ENCODE measurements at places on chromosomes 5 and 9.
A peak's percentile ranks its signal among the peaks of the same experiment; 100 is the strongest.

DNA sequence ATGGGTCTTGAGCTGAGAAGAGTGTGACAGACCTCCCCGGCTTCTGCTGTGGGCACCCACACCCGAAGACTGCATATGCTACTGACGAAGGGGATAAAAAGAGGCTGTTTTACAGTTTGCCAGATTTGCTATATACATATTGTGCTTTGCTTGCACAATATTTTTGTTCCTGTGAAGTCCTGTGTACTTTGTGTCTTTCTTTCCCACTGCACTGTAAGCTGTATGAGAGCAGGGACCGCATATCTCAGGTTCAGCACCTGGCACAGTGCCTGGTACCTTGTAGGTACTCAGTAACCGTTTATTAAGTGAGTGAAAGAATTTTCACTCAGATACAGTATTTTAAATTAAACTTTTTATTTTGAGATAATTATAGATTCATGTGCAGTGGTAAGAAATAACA lies 8.2 kb upstream of the GARNL3 start:
- no peak for DNase-seq

DNA sequence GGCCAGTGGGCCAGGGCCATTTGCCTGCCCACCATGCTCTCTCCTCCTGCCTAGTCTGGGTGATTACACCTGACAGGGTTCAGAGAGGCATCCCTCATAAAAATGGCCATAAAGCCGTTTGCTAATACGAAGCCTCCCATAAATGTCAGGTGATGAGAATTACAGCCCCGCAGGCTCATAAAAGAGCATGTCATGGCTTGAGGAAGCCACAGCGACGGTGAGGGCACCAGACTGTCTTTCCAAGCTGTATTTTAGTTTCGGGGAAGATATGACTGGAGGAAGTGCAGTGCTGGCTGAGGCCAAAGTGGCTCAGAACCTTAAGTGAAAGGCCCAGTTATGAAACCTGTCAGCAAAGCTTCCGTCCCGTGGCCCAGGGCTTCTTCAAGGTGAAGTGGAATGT lies 18.5 kb upstream of the TCERG1 start:
- DNase-seq: no peak

- no peak for DNase-seq
These were observed 4.4 kb downstream of the RIMOC1 start for GRCh38 chr5:41908374-41909079.

GRCh38 chr5:168810641-168811040 lies 231.5 kb upstream of the PANK3 start:
- DNase-seq: no peak

GRCh38 chr9:114384341-114384740 lies 3.4 kb downstream of the AKNA start:
- DNase-seq: no peak

DNA sequence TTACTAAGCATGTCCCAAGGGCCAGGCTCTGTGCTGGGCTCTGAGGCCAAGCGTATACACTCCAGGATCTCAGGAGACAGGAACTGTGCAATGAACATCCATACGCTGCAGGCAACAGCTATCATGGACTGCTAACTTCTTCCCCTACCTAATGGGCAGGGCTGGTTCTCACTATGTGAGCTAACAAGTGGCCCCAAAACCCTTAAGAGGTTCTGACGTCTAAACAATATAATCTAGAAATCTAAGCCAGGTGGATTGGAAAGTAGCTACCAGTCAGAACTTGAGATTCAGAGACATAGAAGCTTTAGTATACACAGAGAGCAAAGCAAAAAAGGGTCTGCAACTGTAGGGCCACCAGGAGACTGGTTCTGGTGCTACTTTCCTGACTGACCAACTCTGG lies 27.6 kb downstream of the ABCA1 start:
- DNase-seq: no peak

DNA sequence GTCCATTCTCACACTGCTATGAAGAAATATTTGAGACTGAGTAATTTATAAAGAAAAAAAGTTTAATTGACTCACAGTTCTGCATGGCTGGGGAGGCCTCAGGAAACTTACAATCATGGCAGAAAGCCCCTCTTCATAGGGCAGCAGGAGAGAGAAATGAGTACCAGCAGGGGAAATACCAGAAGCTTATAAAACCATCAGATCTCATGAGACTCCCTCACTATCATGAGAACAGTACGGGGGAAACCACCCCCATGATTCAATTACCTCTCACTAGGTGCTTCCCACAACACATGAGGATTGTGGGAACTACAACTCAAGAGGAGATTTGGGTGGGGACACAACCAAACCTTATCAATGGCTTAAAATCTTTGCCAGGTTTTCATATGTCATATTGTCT lies 20.3 kb upstream of the TENT4A start:
- DNase-seq: no peak

- no peak for DNase-seq
These were observed 26.6 kb upstream of the PIP5K1B start for GRCh38 chr9:68678430-68678829.

- DNase-seq: no peak
These were observed 2141.6 kb upstream of the C9orf72 start for GRCh38 chr9:29714860-29715259.

DNA sequence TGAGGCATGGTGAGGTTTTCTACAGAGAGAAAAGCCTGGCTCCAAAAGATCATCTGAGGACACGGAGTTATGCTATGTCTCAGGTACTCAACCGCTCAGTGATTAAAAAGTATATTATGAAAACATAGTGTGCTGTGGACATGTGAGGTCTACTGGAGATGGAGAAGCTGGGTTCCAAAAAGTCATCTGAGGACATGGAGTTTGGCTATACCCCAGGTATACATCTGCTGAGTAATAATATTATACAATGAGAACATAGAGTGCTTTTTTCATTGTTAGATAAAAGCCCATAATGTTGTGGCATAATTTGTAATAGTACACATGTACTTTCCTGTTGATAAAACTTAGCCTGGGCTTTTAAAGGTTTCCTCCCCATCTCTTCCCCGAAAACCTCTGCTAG lies 70.7 kb upstream of the SHISAL2B start:
- DNase-seq: no peak

DNA sequence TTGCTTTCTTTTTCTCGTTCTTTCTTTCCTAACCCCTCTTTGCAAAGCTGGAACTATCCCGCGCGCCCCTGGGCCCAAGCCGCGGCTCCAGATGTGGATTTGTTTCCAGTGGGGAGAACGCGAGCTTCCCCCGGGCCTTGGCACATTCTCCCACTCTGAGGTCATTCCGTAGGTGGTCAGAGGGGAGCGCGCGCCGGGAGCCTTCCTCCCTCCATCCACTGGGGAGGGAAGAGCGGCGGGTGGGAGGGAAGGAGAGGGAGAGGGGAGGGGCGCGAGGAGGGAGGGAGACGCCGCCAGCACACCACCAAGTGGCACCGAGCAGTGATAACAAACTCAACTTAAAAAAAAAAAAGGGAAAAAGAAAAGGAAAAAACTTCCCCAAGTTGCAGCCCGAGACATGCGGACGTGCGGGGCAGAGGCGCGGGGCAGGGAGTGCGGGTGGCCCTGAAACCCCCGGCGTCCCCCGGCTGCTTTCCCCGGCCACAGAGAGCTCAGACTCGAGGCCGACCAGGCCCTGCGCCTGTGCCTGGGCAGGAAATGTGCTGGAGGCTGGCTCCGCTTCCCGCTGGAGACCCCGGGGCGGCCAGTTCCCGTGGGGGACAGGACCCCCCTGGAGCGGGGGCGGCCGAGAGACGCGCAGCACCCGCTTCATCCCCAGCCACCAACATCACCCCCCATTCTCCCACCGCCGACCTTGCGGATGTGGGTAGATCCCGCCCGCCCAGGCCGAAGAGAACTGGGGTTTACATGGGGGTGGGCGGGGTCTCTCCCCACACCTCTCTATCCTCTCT lies 3.1 kb downstream of the IER5L start:
- peak; percentile 20 for DNase-seq

- DNase-seq: no peak
These were observed 164.1 kb upstream of the MPDZ start for GRCh38 chr9:13443346-13444244.

DNA sequence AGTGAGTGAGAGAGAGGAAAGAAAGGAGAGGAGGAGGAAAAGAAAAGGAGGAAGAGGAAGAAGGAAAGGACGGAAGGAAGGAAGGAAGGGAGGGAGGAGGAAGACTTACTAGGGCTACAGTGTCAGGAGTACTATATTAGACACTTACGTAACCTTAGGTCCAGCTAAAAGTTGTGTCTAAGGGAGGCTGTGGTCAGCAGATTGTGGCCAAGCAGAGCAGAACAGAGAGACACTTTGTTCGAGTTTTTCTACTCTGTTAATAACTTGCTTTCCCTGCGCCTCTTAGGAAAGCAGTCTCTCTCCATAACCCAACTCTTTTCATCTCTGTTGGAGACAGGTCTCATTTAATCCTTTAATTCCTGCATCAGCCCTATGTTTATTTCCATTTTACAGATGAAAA lies 138.9 kb downstream of the KCNN2 start:
- no peak for DNase-seq

DNA sequence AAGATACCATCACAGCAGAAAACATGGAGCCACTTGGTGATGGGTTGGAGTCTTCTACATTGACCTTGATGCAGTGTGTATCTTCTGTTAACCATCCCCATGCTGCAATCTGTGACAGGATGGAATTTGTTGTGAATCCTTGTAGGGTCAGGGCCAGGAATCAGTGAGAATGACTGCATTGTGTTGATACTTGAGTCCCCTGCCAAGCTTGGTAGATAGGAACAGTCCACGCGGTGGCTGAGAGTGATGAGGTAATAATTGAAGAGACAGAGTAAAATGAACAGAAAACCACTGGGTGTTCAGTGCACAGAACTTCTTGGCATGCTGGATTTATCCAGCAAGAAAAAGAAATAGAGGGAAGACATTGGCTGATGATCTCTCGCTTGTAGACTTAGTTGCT lies 217.5 kb downstream of the MAN2A1 start:
- DNase-seq: no peak

DNA sequence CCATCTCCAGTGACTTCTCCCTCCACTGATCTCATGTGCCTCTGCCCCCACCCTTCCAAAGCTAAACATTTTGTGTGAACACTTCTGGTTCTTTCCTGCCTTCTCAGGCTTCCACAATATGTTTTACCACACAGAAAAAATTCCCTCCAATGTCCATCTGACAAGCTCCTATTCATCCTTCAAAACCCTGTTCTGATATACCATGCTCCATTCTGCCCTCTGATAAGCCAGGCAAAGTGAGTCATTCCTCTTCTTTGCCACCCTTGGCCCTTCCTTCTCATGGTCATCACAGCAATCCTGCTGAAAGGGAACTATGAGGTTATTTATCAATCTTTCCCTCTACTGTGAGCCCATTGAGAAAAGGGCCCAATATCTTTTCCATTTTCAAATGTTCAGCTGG lies 97.6 kb downstream of the BARX1 start:
- no peak for DNase-seq

- DNase-seq: no peak
These were observed 498.1 kb upstream of the TNC start for GRCh38 chr9:115615821-115616665.

GRCh38 chr9:115115924-115116323 lies 2.0 kb downstream of the TNC start:
- DNase-seq: no peak

GRCh38 chr5:87361031-87361445 lies 51.7 kb downstream of the CCNH start:
- no peak for DNase-seq

- no peak for DNase-seq
These were observed 62.6 kb upstream of the SLC25A51 start for GRCh38 chr9:37966412-37967013.

- DNase-seq: no peak
These were observed 184.6 kb upstream of the MAP1B start for GRCh38 chr5:71922584-71923106.

- no peak for DNase-seq
These were observed 41.1 kb upstream of the LHFPL2 start for GRCh38 chr5:78689540-78690252.

- no peak for DNase-seq
These were observed 9.9 kb upstream of the PCSK5 start for GRCh38 chr9:75880618-75881017.

- no peak for DNase-seq
These were observed 18.3 kb upstream of the NEK6 start for GRCh38 chr9:124239249-124240073.

DNA sequence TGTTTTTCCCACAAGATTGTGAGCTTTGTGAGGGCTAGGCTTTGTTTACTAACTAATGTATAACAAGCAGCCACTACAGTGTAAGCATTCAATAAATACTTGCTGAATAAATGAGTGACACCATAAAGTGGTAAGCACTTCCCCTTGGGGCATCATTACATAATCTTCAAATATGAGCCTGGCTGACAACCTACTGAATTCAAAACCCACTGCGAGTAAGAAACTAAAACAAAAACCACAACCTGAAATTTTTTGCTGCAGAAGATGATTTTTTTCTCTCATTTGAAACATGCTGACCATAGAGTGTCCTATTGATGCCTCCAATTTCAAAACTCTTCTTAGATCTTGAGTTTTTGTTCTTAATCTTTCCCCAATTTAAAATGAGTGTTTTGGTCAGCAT lies 331.3 kb upstream of the CCNG1 start:
- DNase-seq: no peak

DNA sequence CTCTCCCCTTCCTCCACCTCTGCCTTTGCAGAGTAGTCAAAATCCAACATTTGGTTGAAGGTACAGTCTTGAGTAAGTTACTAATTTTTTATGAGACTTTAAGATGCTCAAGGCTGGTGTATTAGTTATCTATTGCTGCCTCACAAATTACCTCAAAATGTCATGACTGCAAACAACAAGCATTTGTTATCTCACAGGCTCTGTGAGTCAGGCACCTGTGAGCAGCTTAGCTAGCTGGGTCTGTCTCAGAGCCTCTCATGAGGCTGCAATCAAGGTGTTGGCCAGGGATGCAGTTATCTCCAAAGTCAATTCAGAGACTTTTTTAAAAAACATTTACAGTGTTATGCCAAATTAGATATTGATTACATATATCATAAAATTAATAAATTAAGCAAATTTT lies 371.3 kb upstream of the RGMB start:
- no peak for DNase-seq

GRCh38 chr9:84694248-84694647 lies 24.7 kb downstream of the NTRK2 start:
- no peak for DNase-seq

- no peak for DNase-seq
These were observed 19.1 kb upstream of the JADE2 start for GRCh38 chr5:134506054-134507039.

- no peak for DNase-seq
These were observed 2.2 kb downstream of the CPEB4 start for GRCh38 chr5:173890195-173890991.

DNA sequence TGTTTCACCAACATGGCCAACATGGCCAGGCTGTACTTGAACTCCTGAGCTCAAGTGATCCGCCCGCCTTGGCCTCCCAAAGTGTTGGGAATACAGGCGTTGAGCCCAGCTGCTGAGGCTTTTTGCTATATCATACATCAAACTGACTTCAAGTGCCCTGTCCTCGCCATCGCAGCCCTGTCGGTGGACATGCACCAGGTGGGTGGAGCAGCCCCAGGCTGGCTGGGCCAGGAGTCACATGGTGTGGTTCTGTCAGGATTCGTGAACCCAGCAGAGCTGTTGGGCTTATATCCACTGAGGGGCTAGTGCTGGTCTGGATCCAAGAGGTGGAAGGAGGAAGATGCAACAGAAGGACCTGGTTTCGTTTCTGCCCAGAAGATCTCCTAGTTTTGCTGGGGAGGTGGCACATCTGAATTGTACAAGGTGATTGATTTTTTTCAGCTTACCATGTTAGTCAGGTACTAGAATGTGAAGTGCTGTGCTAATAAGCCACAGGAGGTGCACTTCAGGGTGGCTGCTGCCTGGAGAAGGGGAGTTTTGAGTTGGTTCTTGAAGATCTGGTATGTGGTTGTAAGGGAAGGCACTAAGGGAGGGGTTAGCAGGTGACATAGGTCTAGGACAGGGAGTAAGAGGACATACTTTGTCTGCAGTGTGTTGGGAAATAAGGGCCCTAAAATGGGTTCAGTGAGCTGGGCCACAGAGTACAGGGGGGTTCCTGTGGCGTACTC lies 16.1 kb downstream of the PCBD2 start:
- no peak for DNase-seq
